ENCODE measurements at places on chromosomes 1 and 21.

DNA sequence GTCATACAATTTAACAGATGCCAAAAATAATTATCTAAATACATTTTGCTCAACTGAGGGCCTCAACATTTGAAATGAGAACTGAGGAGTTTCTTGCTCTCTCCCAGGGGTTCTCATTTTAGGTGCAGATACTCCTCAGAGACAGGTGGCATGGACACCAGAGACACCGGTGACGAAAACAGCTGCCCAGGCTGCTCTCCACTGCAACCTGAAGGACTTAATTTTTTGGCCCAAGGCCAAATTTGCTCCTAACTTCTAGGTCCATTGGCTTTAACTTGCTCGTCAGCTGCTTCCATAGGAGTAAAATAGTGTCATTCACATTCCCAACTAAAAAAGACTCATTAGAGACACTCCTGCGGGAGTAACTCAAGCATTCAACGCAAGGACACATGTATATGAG, 87.0 kb downstream of the NRIP1 start:
- no peak for DNase-seq

DNA sequence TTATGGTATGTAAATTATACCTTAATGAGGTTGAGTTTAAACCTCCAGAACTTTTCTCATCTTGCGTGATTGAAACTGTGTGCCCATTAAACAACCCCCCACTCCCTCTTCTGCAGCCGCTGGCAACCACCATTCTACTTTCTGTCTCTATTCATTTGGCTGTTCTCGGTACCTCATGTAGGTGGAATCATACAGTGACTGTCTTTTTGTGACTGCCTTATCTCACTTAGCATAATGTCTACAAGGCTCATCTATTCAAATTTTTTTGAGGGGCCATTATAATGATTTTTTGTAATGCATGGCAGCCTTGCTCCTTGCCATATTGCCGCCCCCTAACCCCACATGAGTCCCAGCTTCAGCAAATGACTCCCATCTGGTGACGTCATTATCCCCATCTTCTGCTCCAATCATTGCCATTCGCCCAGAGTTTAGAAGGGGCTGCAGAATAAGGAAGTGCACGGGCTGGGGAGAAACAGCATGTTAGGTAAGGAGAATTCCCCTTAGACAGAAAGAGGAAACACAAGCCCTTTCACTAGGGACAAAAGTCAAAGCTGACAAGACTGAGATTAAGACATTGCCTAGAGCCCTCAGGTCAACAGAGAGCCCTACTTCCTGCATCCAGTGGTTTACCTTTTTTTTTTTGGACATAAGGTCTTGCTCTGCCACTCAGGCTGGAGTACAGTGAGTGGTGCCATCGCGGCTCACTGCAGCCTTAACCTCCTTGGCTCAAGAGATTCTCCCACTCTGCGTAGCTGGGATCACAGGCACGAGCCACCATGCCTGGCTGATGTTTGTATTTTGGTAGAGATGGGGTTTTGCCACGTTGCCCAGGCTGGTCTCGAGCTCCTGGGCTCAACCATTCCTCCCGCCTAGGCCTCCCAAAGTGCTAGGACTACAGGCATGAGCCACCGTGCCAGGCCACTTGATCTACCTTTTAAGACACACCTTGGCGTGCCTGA, 78.4 kb upstream of the ERRFI1 start:
- DNase-seq: no peak

DNA sequence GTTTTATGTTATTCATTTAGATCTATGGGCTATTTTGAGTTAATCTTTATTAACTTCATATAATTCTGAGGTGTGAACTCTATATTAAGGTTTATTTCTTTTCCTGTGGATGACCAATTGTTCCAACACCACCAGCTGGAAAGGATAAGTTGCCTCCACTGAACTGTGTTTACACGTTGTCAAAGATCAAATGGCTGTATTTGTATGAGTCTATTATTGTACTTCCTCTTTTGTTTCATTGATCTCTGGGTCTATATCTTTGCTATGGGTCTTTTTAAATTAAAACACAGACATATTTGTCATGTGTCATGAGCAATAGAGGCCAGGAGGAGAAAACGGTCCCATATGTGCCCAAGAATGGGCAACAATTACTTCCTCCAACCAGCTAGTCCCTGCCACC, 5.2 kb upstream of the MAB21L3 start:
- no peak for DNase-seq

GRCh38 chr1:184223216-184223615, 163.6 kb upstream of the C1orf21 start:
- no peak for DNase-seq

GRCh38 chr21:35048183-35048601, 910 bp downstream of the RUNX1 start:
- no peak for DNase-seq

DNA sequence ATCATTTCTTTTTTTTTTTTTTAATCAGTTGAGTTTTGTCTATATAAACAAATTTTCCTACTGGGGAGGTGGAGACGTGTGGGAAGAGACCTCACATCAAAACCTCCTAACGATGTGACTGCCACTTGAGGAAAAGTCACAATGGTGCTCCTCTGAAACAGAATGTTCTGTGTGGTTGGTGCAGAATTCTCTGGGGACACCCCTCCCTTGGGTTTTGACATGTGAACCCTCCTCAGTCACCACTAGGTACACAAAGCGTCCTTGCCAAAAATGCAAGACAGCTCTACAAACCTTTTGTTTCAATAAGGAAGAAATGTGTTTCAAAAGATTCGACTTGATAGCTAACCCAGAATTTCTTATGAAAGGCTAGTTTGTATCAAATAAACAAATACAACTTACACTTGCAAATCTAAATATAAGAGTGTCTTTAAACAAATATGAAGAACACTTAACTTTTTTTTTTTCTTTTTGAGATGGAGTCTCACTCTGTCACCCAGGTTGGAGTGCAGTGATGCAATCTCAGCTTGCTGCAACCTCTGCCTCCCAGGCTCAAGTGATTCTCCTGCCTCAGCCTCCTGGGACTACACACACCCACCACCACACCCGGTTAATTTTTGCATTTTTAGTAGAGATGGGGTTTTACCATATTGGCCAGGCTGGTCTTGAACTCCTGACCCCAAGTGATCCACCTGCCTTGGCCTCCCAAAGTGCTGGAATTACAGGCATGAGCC, 9.3 kb downstream of the SLC25A24 start:
- no peak for DNase-seq

DNA sequence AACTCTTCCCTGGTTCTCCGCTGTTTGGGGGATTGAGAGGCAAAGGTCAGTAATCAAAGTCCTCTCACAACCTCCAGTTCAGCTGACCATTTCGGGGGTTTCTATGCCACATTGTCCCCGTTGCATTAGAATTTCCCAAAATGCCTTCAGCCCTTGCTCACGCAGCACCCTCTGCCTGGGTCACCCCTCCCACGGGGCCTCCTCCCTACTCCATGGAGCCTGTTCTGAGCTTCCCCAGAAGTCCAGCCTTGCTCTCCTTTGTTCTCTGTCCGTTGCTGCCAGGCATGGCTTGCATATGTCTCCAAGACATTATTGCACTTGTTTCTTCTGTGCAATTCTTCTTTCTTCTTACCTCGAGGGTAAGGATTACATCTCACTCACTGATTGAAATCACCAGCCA, 16.5 kb downstream of the DMRTB1 start:
- no peak for DNase-seq

DNA sequence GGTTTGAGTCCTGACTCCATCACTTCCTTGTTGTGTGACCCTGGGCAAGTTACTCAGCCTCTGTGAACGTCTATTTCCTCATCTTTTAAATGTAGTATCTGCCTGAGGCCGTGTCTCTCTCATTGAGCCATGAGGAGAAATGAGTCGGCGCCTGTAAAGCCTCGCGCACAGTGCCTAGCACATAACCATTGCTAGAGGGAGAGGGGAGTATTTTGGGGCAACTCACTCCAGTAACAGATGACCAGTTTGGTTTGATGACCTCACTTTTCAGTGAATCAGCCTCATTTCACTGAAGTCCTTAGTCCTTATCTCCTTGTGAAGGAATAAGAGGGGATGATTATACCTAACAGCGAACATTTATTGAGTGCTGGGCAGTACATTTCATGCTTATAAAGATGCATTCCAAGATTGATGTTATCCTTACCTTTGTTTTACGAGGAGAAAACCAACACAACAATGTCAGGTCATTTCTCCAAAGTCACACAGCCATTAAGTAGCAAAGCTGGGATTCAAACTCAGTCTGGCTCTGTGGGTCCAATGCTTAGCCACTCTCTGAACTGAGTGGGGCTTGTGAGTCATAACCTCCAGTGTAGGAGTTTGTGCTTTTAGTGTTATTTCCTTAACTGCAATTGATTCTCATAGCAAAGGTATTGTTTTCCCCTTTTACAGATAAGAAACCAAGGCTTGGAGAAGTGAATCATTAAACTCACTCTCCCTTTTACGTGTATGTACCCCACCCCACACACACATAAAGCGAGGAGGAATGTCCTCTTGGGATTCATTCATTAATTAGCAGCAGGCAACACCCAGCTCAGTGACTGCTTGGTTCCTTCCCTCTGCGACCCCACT, 25.9 kb downstream of the KCNC4 start:
- no peak for DNase-seq

GRCh38 chr1:42658877-42659337, 684 bp downstream of the PPIH start:
- no peak for DNase-seq

DNA sequence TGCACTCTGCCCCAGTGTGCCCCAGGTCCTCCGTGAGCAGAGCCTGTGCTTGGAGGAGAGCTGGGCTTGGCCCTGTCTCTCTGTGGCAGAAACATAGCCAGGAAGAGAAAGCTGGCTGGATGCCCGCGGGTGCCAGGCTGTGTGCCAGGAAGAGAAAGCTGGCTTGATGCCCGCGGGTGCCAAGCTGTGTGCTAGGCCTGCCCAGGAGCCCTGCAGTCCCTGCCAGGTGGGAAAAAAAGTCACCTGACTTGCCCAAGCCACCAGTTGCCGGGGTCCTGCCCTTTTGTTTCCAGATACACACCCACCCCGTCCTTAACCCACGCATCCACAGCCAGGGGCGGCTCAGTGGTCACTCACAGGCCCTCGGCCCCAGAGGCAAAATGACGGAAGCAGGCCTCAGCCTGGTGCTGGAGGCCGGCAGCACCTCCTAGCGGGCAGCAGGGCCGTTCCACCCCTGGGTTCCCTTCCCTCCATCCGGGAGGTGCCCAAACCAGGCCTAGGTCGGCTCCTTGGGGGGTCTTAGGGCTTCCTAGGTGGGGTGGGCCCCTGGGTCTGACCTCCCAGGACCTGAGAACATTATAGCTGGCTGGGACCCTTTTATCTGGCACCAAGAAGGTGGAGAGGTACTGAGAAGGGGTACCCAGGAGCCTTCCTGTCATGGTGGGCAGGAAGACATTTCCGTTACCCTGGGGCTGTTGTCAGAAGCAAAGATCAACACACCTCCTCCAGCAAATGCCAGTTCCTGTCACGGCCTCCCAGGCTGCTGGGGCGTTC, 9.1 kb downstream of the ITGB2 start:
- peak; percentile 79 for DNase-seq

DNA sequence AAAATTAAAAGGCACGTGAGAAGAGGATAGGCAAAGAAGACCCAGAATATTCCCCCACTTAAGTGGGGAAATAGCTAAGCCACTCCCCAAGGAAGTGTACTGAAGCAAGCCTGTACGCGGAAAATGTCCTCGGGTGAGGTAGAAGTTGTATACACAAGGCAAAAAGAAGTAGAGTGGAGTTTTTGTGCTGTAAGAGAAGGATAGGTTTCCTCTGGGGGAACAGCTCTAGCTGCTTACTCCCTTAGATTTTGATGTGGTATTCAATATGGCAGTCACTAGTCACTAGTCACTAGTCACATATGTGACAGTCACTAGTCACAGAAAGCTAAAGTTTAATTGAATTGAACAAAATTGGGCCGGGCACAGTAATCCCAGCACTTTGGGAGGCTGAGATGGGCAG, 7.6 kb downstream of the TXNIP start:
- no peak for DNase-seq

DNA sequence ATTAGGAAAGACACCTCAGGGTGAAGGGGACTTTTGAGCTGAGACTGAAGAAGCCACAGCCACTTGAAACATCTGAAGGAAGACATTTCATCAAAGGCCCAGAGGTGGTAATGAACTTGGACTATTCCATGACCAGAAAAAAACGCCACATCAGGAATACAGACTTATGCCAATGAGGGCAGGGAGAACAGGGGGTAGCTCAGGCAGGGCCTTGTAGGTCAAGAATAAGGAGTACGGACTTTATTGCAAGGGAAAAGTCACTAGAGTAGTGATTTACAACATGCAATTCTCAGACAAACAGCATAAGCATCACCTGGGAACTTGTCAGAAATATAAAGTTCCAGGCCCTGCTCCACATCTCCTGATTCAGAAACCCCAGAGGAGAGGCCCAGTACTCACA, 11.8 kb downstream of the TP53BP2 start:
- no peak for DNase-seq

DNA sequence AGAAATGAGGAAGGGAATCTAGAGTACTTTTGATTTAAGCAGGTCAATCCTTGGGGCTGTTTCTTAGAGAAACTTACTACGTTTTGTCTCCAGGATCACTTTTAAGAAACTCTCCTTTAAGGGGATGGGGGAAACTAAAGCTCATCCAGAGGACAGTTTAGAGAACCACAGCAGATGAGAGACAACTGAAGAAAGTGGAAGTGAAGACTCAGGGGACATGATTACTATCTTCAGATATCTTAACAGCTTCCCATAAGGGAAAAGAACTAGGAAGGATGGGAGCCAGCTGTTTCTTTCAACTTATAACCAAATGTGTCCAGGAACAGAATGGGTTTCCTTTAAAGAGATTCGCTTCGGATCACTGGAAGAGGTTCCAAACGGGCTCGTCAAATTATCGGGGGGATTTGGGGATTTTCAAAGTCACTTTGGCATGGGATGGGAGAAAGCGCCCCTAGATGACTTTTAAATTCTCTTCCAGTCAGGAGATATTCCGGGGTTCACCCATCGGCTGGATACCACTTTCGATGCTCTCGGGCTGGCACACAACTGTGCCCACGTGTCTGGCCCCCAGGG, 1.2 kb downstream of the SCMH1 start:
- DNase-seq: no peak

DNA sequence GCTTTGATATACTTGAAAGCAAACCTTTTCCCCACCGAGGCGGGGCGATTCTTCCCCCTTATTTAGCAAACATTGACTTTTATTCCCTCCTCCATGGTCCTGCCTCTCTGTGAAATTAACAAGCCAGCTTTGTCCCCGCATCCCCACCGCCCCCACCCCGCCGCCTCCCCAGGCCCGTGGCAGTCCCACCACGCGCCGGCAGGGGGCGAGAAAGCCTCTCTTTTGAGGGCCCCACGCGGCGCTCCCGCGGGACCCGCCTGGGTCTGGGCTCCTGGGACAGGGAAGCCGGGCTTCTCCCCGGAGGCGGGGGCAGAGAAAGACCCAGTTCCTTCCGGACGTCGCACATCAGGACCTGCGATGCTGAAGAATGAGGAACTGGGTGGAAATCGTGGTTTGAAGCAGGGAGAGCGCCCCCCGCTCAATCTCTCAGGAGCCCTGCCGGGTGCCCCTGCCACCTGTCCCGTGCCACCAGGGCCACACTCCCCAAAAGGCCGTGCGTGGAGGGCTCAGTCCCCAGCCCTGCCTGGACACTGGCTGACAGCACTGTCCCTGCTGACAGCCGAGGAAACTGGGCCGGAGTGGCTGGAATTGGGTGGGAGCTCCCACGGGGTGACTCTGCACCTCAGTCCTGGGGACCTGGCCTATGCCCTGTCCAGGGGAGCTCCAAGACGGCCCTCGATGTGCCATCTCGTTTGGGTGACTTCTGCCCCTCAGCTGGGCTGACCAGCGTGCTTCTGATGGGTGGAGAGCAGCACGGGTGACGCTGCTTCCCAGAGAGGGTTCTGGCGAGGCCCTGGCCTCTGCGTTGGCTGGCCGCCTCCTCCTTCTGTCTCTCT, 8.6 kb upstream of the ACTRT2 start:
- DNase-seq: peak; percentile 71

GRCh38 chr1:21251773-21252471, 38.3 kb downstream of the ECE1 start:
- no peak for DNase-seq

GRCh38 chr1:61192663-61193330, 110.4 kb downstream of the NFIA start:
- no peak for DNase-seq
